ENCODE measurements at places on chromosomes 12 and 14.

DNA sequence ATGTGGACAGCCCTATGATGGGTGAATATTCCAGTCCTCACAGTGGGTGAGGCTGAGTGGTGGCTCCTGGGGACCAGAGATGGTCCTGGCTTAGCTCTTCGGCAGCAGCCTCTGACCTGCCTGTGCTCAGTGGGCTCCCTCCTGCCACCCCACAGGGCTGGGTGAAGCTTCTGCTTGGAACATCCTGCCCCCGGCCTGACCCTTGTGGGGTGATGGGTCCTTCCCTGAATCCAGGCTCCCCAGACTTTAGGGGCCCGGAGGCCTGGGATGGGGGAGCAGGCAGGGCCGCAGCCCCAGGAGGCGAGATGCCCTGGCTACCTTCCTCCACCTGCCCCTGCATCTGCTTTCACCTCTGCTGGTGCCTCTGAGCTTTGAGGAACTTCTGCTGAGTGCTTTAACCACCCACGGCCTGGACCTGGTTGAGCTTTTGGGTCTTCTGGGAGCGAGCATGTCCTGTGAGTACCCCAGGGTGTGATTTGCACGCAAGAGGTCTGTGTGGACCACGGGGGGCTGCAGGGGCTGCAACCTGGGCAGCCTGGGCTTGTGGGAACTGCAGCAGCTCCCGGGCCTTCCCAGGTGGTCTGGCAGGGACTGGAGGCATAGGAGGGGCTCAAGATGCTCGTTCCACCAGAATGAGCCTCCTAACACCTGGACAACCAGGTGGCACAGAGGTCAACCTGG lies 159.5 kb downstream of the KIF26A start:
- H3K36me3 ChIP-seq: no peaks in the 10 kb centered on the region
- H3K4me3 ChIP-seq: no peak overlapping the region
- DNase-seq: no peak

GRCh38 chr14:83974647-83975163 lies 1555.2 kb upstream of the FLRT2 start:
- no peak overlapping the region for H3K27ac ChIP-seq
- H3K27me3 ChIP-seq: no peaks in the 10 kb centered on the region
- no peak overlapping the region for H3K4me3 ChIP-seq
- peaks cover 12% of the 10 kb centered on the region for H3K4me1 ChIP-seq
- no peak for DNase-seq

- H3K27me3 ChIP-seq: peaks cover 9% of the 10 kb centered on the region
- H3K4me1 ChIP-seq: no peaks in the 10 kb centered on the region
- no peak overlapping the region for H3K4me3 ChIP-seq
- DNase-seq: no peak
Measured at GRCh38 chr14:101476258-101476915, 84.9 kb upstream of the DIO3 start.

GRCh38 chr14:33738029-33738428 lies 212.8 kb downstream of the EGLN3 start:
- DNase-seq: no peak
- no peak overlapping the region for H3K4me3 ChIP-seq
- H3K27ac ChIP-seq: no peak overlapping the region
- H3K36me3 ChIP-seq: no peaks in the 10 kb centered on the region

- no peaks in the 10 kb centered on the region for H3K27me3 ChIP-seq
- DNase-seq: no peak
- peaks cover 30% of the 10 kb centered on the region for H3K36me3 ChIP-seq
- peaks cover 6% of the 10 kb centered on the region for H3K4me1 ChIP-seq
Measured at GRCh38 chr12:29674463-29674862, 109.3 kb downstream of the TMTC1 start.

GRCh38 chr14:61433169-61433568 lies 111.8 kb downstream of the PRKCH start:
- H3K27ac ChIP-seq: no peak overlapping the region
- no peak for DNase-seq
- no peak overlapping the region for H3K4me3 ChIP-seq
- H3K27me3 ChIP-seq: no peaks in the 10 kb centered on the region

- H3K27me3 ChIP-seq: no peaks in the 10 kb centered on the region
- no peak overlapping the region for H3K27ac ChIP-seq
- no peak for DNase-seq
- peaks cover 5% of the 10 kb centered on the region for H3K4me1 ChIP-seq
Measured at GRCh38 chr12:95141310-95141709, 67.9 kb upstream of the NR2C1 start.

DNA sequence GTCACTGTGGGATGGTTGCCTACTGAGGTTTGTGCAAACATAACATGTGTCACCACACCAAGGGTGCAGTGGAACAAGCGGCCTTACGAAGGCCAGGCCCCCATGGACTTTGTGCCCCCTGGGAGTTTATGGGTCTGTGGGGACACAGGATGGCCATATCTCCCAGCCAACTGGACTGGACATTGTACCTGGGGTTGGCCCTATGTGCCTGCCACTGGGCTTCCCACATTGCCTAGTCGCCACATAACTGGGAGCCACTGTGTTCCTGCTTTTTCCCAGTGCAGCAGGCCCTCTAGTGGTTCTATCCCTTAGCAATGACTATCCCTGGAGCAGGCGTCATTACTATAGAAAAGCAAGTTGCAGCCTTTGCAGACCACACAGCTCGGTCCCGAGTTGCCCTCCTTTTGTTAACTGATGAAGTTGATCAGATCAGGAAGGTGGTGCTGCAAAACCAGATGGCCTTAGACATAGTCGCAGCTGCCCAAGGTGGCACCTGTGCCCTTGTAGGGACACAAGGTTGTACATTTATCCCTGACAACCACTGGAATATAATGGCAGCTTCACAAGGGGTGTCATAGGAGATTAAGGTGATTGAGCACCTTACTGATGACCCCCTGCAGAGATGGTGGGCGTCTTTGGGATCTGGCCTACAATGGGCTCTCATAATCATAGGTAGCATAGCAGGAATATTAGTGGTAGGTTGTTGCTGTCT lies 15.2 kb upstream of the RNASE12 start:
- H3K4me3 ChIP-seq: no peak overlapping the region
- H3K27me3 ChIP-seq: 0 out of 2 replicates have a peak, but pooled peaks cover 3% of the 10 kb centered on the region
- no peaks in the 10 kb centered on the region for H3K36me3 ChIP-seq
- no peak overlapping the region for H3K27ac ChIP-seq
- DNase-seq: peak; percentile 35
- no peaks in the 10 kb centered on the region for H3K4me1 ChIP-seq

- no peaks in the 10 kb centered on the region for H3K4me1 ChIP-seq
- H3K27me3 ChIP-seq: no peaks in the 10 kb centered on the region
- H3K27ac ChIP-seq: no peak overlapping the region
- no peak for DNase-seq
- H3K4me3 ChIP-seq: no peak overlapping the region
Measured at GRCh38 chr14:50835280-50835679, 4.3 kb upstream of the NIN start.

- no peak for DNase-seq
- H3K36me3 ChIP-seq: no peaks in the 10 kb centered on the region
- H3K4me3 ChIP-seq: no peak overlapping the region
- H3K27me3 ChIP-seq: no peaks in the 10 kb centered on the region
- no peak overlapping the region for H3K27ac ChIP-seq
- no peaks in the 10 kb centered on the region for H3K4me1 ChIP-seq
Measured at GRCh38 chr12:10031771-10032175, 1.3 kb downstream of the CLEC9A start.

DNA sequence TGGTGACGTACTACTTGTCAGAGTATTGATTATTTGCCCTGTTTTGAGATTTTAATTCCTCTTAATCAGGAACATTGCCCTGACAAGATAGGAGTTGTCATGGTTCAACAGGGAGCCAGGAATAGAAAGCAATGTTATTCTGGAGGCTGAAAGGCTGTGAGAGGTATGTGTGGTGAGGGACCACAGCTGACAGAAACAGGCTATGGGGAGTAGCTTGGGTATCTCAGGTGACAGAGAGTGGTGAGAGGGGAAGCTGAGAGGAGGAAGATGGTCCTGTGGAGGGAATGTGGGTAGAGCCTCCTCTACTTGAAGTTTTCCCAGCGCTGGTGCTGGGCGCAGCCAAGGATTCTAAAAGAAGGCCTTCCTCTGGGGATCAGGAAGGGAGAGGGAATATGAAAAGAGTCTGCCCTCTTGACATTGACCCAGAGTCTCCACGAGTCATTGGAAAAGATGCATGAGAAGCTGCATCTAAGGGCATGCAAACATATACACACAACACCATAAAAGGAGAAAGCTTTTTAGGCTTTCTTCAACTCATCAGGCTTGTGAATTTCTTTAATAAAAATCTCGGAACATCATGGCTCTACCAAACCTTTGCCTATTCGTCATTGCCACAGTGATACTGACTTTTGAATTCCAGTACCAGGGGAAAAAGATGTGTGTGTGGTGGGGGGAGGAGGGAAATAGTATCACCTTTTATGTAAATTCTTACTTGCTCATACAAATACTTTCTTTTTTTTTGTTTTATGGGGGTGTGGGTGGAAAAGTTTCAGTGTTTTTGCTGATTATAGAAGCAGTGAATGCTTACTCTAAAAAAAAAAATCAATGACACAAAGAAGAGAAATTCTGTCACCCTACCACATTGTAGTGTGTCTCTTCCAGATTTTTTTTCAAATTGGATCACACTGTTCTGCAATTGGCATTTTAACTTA lies 39.9 kb upstream of the DHRS7 start:
- H3K27me3 ChIP-seq: no peaks in the 10 kb centered on the region
- no peaks in the 10 kb centered on the region for H3K4me1 ChIP-seq
- no peak for DNase-seq

GRCh38 chr12:116354950-116355783 lies 77.7 kb upstream of the MED13L start:
- H3K27me3 ChIP-seq: no peaks in the 10 kb centered on the region
- no peak for DNase-seq
- H3K4me1 ChIP-seq: peaks cover 9% of the 10 kb centered on the region
- no peaks in the 10 kb centered on the region for H3K36me3 ChIP-seq

DNA sequence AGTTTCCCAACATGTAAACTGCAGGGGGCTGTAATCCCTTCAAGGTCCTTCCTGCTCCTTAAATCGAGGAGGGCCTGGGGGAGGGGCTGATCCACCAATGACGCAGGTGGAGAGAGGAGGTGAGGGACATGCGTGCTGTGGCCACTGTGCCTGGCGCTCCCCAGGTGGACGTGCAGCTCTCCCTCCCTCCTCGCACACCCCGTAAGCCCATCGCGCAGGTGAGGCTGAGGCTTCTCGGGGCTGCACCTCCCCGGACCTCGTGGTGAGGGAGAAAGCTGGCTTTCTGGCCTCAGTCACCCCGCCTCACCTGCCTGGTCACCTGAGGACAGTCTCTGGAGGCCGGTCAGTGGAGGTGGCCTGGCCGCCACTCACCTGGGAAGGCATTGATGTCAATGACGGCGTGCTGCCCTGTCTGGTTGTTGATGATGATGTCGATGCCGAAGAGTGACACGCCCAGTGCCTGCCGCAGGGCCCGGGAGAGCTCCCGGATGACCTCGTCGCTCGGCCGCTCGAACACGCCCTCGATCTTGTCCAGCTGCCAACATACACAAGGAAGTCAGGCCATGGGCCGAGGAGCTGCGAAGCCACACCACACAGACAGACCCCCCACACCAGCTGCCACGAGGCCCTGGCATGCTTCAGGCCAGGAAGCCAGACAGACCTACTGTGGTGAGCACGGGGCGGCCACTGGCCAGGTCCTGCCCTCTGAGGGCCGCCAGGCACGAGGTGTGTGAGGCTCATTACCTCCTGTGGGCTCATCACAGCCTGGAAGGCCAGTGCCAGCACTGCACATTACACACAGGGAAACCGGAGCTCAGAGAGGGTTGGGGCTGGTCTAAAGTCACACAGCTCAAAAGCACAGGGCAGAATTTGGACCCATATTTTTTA lies 23.3 kb downstream of the CHGA start:
- peaks cover 38% of the 10 kb centered on the region for H3K4me1 ChIP-seq
- H3K36me3 ChIP-seq: peaks cover 38% of the 10 kb centered on the region
- H3K27me3 ChIP-seq: no peaks in the 10 kb centered on the region
- H3K4me3 ChIP-seq: no peak overlapping the region

DNA sequence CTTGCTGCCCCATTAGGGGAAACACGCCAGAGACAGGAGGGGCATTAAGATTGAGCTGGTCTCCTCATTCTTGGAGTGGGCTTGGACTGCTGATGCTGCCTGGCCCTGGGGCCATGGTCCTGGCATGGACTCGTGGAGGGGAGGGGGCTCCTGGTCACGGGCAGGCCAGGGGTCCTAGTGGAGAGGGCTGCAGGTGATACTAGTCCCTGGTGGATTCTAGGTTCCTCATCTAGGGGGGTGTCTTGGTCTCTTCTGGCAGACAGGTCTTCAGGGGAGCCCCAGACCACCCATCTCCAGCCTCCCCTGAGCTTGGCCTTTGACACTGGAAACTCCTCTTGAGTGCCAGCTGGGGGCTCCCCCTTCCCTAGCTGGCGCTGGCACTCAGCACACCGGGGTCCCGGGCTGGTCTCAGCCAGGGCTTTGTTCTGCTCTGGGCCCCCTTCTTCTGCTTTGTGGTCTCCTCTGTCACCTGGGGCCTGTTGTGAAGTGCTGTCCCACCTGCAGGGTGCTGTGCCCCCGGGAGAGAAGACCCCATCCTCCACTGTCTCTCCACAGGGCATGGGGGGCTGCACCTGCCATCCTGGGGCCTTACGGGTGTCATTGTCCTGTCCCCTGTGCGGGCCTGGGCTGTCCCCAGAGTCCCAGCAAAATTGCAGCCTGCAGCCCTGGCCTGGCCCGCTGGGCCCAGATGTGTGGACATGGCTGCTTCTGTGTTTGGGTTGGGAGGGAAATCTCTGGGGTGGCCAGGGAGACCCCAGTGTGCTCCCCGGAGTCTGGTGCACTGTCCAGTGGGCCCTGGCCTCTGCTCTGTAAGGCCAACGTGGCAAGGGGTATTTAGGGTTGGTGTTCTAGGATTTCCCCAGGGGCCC lies 2.3 kb downstream of the KIF26A start:
- DNase-seq: no peak
- peak overlapping the region; percentile 79 for H3K4me3 ChIP-seq
- H3K27ac ChIP-seq: no peak overlapping the region
- peaks cover 5% of the 10 kb centered on the region for H3K36me3 ChIP-seq

DNA sequence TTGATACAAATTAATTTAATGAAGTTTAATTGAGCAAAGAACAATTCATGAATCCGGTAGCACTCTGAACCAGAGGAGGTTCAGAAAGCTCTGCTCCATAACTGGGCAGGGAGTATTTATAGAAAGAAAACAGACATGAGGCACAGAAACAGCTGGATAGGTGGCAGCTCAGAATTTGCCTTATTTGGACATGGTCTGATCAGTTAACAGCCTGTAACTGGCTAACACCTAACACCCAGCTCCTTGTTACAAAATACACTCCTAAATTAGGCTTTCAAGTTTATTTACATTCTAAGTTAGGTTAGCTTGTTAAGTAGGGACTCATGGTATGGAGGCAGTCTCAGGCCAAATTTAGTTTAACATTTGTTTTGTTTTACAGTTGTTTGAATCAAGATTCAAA lies 67.8 kb upstream of the TMCC3 start:
- H3K36me3 ChIP-seq: no peaks in the 10 kb centered on the region
- peaks cover 30% of the 10 kb centered on the region for H3K4me1 ChIP-seq
- peak; percentile 36 for DNase-seq
- peak overlapping the region; percentile 15 for H3K27ac ChIP-seq

DNA sequence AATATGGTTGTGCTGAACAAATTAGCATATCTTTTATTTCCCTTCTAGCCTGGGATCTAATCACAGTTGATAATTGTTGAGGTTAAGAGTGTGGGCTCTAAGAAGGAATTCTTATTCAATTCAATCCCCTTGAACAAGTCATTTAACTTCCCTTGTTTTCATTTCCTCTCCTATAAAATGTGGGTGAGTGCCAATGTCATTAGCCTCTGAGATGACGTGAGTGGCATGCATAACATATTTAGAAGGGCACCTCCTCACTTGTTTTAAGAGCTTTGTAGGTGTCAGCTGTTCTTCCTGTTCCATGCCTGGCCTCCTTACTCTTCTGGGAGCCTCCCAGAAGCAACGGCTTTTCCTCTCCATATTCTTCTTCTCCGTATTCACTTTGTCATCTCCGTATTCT lies 155.4 kb upstream of the NEDD1 start:
- no peaks in the 10 kb centered on the region for H3K36me3 ChIP-seq
- H3K4me1 ChIP-seq: no peaks in the 10 kb centered on the region
- H3K27me3 ChIP-seq: no peaks in the 10 kb centered on the region

- H3K4me3 ChIP-seq: no peak overlapping the region
- H3K27ac ChIP-seq: no peak overlapping the region
- H3K36me3 ChIP-seq: no peaks in the 10 kb centered on the region
Measured at GRCh38 chr12:93176610-93177126, 201.1 kb upstream of the NUDT4 start.
